ENCODE measurements at places on chromosomes 6 and 20.

DNA sequence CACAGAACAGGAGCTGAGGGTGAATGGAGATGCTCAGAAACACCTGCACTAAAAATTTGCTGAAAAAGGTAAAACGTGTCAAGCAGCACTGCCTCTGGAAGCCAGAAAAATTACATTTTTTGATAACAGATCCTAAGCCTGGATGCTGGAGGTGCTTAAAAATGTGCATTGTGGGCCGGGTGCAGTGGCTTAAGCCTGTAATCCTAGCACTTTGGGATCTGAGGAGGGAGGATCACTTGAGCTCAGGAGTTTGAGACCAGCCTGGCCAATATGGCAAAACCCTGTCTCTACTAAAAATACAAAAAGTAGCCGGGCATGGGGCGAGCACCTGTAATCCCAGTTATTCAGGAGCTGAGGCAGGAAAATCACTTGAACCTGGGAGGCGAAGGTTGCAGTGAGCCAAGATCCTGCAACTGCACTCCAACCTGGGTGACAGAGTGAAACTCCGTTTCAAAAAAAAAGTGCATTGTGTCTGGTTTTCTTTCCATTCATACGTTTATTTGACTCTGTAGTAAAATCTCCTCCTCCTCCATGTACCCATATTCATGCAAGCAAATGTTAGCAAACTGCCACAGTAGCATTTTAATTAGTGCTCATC, 587 bp upstream of the BTN3A1 start:
- DNase-seq: no peak

- DNase-seq: no peak
Measured at GRCh38 chr6:126664271-126664670, 324.4 kb downstream of the CENPW start.

GRCh38 chr6:78492351-78493017, 374.9 kb upstream of the IRAK1BP1 start:
- DNase-seq: no peak

DNA sequence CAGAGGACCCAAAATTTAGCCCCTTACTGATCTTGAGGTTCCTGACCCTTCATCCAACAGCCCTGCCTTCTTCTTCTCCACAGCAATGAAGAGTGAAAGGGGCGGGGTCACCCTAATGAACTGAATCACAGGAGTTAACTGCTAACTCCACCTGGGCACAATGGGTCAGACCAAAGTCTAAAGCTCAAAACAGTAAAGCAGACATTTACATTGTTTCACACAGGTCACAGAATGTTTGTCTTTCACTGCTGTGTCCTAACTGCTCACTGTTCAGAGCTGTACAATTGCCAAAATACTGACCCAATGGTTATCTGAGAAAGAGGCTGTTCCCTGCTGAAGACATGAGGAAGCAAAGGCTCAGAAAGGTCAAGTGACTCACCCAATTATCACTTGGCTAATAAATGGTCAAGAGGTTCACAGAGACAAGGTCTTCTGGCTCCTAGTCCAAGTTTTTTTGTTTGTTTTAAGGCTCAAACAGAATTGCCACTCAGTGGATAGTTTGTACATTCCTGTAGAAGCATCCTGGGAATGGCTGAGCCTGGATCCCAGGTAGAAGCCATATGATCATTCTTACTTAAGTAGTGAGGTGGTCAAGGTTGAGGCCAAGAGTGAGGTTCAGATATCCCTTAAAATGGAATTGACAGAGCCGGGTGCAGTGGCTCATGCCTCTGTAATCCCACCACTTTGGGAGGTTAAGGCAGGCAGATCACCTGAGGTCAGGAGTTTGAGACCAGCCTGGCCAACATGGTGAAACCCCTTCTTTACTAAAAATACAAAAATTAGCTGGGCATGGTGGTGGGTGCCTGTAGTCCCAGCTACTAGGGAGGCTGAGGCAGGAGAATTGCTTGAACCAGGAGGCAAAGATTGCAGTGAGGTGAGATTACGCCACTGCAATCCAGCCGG, 35.1 kb upstream of the FAM83C start:
- DNase-seq: no peak

- no peak for DNase-seq
Measured at GRCh38 chr20:36398515-36398914, 92.4 kb downstream of the DLGAP4 start.

- DNase-seq: no peak
Measured at GRCh38 chr6:151690768-151691562, 116.5 kb upstream of the ESR1 start.

DNA sequence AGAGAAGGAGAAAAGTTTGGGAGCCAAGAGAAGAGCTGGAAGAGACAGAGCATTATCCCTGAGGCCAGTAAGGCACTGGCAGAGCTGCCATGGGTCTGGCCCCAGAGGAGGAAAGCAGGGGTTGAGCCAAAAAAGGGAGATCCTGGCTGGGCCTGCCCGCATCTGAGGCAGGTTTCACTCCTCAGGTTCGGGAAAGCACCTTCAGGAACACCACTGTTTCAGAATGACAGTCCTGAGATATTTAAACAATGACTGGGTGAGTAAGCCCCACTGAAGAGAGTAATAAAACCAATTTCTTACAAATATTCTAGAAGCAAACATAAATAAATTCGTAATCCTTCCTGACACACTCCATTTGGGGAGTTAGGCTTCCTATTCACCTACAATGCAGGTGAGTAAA, 152.2 kb downstream of the BACH2 start:
- no peak for DNase-seq

DNA sequence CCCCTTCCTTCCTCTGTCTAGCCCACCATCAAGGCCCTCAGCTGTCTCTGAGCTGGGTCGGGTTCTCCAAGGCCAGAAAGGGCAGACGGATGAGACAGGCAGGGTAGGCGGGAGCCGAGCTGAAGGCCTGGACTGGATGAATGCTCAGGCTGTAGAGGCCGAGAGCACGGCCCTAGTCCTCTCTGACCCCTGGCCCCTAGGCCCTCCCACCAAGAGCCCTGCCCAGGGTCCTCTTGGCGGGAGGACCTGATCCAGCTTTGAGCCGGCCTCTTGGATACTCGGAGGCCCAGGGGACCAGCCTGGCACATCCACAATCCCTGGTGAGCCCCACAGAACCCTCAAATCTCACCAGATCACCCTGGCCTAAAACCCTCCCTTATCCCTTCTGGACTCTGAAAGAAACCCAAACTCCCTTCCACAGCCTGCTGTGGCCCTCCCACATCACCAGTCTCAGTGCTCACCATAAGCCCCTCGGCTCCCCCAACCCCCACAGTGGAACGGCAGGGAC, 8.2 kb downstream of the ADISSP start:
- DNase-seq: no peak

- no peak for DNase-seq
Measured at GRCh38 chr20:2593756-2594155, 57.4 kb downstream of the TMC2 start.

GRCh38 chr6:155419161-155419560, 36.5 kb downstream of the NOX3 start:
- DNase-seq: no peak

- no peak for DNase-seq
Measured at GRCh38 chr6:11848852-11849731, 70.5 kb upstream of the ADTRP start.

GRCh38 chr20:58233881-58234528, 5.6 kb upstream of the ANKRD60 start:
- peak; percentile 77 for DNase-seq

- no peak for DNase-seq
Measured at GRCh38 chr6:73011945-73012344, 213.4 kb downstream of the KHDC1L start.

GRCh38 chr20:21835042-21835441, 129.6 kb downstream of the PAX1 start:
- DNase-seq: no peak

- peak; percentile 82 for DNase-seq
Measured at GRCh38 chr6:114108119-114109002, 137.4 kb upstream of the HDAC2 start.

GRCh38 chr6:93036835-93037234, 382.5 kb downstream of the EPHA7 start:
- DNase-seq: no peak

- no peak for DNase-seq
Measured at GRCh38 chr6:29967379-29968010, 25.2 kb downstream of the HLA-A start.

DNA sequence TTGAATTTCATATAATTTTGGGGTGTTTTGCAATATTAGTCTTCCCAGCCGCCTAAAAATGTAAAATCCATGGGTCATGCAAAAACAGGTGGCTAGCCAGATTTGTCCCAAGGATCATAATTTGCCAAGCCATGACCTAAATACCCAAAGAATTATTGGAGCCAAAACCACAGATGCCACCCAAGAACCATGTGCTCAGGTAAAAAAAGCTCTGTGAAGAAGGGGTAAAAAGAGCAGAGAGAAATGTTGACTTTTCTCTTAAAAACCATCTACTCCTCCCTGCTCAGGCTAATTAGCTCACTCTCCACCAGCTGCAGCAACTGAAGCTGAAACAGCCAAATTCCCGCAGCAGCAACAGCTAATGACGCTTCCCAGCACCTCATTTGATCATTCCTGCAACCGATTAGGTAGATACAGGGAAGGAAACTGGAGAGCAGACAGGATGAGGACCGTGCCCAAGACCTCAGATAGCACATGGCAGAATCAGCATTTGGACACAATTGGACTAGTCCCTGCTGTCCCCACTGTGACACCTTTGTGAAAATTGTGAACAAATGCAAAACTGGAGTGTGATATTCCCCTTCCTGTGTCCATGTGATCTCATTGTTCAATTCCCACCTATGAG, 107.9 kb upstream of the NXT1 start:
- DNase-seq: no peak

GRCh38 chr6:163962627-163963117, 548.2 kb downstream of the QKI start:
- no peak for DNase-seq

DNA sequence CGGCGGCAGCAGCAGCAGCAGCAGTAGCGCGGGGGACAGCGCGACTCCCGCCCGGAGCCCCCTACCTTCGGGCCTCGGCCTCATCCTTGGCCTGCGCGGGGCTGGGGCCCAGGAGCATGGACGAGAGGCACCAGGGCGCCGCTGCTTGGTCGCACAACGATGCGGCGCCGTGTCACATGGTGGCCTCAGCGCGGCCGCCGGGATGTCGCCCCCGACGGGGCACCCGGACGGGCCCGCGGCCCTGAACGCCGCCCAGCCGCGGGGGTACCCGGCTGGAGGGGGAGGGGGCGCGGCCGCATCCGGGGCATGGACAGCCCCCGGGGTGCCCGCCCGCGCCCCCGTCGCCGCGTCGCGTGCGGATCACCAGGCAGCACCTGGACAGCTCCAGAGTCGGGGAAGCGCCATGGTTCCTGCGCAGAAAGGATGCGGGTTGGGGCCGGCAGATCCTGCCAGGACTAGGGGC, 57.1 kb downstream of the CDH22 start:
- peak; percentile 59 for DNase-seq

GRCh38 chr6:90229331-90230010, 67.2 kb downstream of the BACH2 start:
- DNase-seq: no peak

GRCh38 chr6:146985111-146985510, 219.1 kb upstream of the STXBP5 start:
- peak; percentile 12 for DNase-seq

DNA sequence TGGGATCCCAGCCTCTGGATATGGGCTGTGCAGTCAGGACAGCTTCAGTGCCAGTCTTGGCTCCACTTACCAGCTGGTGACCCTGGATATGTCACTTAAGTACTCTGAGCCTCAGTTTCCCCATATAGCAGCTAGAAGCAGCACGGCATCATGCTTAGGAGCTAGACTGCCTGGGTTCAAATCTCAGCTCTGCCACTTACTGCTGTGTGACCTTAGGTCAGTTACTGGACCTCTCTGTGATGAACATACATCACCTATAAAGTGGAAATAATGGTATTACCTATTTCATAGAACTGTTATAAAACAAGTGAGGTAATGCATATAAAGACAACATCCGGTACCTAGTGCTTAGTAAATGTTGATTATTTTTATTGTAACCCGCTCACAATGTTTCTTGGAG, 83.7 kb downstream of the GRM4 start:
- no peak for DNase-seq

GRCh38 chr20:56636716-56637115, 7.6 kb downstream of the TFAP2C start:
- DNase-seq: no peak

DNA sequence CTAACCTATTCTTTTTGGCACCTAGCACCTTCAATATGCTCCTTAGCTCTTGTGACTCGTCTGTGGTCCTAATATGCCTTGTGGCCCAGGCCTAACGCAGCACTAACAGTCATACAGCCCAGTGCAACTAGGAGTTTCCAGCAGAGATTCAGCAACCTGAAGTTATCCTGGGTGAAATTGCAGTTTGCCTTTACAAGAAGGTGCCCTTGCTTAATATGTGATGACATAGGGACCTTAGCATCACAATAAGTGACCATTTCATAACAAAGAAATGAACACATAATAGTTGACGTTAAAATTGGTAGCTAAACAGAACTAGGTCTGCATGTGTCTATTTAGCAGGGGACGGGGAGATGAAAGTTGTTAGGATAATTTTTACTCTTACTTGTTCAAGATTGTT, 10.1 kb downstream of the FIG4 start:
- DNase-seq: no peak

DNA sequence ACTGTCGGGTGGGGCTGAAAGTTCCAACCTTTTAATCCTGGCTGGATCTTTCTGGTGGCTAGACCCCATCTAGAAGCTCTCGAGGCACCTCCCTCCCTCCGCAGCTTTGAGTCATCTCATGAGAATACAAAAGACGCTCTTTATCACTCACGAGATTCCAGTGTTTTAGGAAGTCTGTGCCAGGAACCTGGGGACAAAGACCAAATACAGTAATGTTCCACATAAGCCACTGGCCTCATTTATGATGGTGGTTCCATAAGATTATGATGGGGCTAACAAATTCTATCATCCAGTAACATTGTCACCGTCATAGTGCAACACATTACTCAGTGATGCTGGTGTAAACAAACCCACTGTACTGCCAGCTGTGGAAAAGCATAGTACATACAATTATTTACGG, 48.7 kb downstream of the NCOA7 start:
- DNase-seq: no peak

DNA sequence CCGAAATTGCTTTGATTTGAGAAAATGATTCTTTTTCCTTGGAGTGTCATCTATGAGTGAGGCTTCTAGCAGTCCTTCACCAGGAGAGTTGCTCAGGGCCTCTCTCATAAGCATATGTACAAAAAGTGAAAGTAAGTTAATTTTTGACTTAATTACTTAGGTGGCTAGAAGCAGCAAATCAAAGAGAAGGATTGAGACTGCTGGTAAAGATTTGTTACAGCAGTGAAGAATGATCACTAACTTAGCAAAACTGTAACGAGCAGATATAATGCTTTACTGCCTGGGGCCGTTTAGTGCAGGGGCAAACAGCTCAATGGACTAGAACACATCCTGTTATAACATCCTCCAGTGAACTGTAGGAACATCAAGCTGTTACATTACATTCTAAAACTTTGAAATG, 167.8 kb upstream of the RIPOR2 start:
- DNase-seq: no peak

Data from nephron progenitor cell (in vitro differentiated cells).